ENCODE measurements at places on chromosomes 2 and 18.

- DNase-seq, result no peak
Measured at GRCh38 chr2:2747797-2748301, 416.8 kb upstream of the MYT1L start.

DNA sequence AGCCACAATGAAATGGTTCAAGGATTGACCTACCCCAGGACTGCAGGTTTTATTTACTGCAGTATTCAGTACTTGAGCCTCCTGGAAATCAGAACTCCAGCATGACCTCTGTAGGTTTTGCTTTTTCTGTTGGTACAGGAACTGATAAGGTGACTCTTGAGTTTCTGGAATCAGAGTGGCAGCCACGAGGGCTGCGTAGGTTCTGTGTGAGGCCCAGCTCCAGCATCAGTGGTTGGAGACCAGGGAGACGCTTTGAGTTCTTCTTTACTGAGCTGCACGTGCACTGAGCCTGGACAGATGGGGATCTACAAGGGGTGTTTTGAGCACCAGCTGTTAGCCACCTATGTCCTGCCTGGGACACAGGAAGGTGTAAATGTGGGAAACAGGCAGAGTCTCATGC lies 222.7 kb upstream of the EPAS1 start:
- DNase-seq, result no peak

GRCh38 chr2:23505218-23505983 lies 120.4 kb downstream of the KLHL29 start:
- DNase-seq, result no peak

GRCh38 chr2:64323197-64323596 lies 130.8 kb upstream of the LGALSL start:
- no peak for DNase-seq

DNA sequence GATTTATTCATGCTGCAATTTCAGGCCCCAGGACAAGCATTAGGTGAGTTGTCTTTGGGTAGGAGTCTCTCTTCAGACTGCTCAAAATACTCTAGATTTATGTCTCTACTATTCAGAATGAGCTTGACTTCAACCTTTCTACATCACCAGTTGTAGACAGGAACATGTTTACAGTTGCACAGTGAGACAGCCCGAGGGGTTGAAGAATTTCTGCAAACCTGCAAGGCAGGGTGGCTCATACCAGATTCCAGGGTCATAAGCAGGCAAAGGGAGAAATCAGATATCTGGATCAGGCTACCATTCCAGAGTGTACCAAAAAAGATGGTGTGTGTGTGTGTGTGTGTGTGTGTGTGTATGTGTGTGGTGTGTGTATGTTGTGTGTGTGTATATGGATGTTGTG lies 112.4 kb downstream of the SPP2 start:
- no peak for DNase-seq

DNA sequence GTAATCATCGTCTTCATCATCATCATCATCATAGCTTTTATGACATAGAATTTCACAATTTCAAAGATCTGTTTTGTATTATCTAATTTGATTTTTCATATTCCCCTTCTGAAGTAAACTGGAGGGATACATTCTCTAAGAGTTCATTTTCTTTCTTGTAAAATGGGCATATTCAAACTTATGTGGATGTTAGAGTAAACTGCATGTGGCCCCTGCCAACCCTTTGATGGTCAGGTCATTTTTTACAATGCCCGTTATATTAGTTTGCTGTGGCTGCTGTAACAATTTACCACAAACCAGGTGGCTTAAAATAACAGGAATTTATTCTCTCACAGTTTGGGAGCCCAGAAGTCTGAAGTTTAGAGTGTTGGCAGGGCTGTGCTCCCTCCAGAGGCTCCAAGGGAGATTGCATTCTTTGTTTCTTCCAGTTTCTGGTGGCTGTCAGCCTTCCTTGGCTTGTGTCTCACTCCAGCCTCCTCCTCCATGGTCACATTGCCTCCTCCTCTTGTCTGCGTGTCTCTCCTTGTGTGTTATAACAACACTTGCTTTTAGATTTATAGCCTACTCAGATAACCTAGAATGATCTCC lies 127.5 kb upstream of the MMADHC start:
- DNase-seq, result peak; percentile 14

DNA sequence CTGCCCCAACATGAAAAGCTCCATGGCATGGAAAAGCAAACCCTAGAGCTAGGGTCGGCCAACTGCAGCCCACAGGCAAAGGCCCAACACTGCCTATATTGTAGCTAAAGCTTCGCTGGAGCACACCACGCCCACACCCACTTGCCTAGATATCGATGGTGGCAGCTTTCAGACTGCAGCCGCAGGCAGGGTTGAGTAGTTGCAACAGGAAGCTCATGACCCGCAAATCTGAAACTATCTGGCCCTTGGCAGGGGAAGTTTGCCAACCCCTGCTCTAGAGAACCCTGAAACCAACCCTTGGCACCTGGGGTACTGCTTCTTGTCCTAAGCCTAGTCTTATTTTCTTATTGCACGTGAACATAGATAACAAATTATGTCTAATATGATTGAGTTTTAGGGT lies 250.0 kb downstream of the SOX11 start:
- DNase-seq, result no peak

GRCh38 chr2:180944372-180944771 lies 36.0 kb upstream of the UBE2E3 start:
- DNase-seq, result no peak

GRCh38 chr2:201139836-201140604 lies 24.1 kb downstream of the CFLAR start:
- DNase-seq, result no peak

- DNase-seq, result no peak
Measured at GRCh38 chr18:36450264-36450663, 152.8 kb downstream of the FHOD3 start.

GRCh38 chr18:77262643-77263465 lies 13.2 kb downstream of the GALR1 start:
- DNase-seq, result no peak

- DNase-seq, result peak; percentile 36
Measured at GRCh38 chr2:155815851-155816250, 516.7 kb downstream of the NR4A2 start.

DNA sequence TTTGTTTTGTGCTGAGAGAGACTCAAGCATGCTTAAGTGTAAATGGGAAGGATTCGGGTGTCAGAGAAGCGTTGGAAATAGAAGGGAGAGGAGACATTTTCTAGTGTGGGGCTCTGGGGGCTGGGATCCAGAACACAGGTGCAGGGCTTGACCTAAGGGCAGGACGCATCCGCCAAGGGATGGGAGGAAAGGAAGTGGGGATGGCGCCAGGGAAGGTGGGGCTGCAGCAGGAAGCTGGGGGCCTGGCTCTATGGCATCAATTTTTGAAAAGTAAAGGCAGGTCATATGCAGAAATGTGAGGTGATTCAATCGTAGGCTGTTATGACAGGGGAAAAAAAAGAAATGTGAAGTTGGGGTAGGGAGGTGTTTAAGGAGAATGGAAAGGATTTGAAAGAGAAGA lies 143.2 kb upstream of the SERTAD2 start:
- no peak for DNase-seq

DNA sequence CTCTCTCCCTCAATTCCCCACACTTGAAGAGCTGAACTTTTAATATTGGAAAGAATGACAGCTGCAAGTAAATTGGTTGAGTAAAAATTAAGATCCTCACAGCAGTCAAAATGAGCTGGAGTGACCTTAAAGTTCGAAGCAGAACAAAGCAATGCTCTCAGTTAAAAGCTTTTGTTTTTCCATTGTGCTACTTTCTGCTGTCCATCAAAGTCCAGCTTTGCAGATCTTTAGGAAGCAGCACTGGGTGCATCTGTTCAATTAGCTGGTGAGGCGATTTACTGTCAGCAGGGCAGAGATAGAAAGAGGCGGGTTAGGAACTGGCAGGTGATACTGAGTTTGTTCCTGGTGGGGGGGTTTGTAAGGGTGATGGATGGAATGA lies 834.8 kb downstream of the CPS1 start:
- no peak for DNase-seq

DNA sequence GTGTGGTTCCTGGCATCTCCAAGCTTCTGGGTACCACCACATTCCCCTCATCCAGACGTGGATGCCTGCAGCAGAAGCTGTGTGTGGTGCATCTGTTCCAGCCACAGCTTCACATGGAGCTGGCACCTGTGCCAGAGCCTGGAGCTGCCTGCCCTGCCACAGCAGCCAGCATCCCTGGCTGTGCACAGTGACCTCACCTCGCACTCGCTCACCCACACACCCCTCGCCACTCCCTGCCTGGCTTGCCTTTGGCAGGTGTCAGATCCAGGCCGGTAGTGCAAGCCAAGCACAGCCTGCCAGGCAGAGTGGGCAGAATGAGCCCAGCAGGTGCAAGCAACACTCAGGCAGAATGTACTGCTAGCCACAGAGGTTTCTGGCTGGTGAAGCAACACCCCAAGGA lies 59.9 kb upstream of the DYNC1I2 start:
- no peak for DNase-seq

DNA sequence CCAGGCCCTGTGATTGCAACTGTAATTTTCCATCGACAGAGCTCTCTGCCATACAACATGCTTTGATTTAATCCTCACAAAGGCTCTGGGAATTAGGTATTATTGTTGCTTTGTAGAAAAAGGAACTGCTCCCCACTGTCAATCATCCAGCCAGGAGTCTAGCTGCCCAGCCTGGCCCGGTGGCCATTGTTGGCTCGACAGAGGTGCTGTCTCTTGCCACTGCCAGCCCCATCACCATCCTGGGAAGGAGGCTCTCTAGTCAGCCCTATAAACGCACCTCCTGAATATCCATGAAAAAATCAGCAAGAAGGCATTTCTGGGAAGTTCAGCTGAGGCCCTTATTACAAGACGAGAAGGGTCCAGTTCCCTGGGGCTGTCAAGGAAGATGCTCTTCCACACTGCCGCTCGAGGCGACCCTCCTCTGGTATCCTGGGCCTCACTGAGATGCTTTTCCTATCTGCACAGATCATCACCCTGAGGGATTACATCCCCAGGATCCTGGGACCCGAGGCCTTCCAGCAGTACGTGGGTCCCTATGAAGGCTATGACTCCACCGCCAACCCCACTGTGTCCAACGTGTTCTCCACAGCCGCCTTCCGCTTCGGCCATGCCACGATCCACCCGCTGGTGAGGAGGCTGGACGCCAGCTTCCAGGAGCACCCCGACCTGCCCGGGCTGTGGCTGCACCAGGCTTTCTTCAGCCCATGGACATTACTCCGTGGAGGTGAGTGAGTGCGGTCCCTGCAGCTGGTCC lies 71.0 kb downstream of the TPO start:
- DNase-seq, result no peak

DNA sequence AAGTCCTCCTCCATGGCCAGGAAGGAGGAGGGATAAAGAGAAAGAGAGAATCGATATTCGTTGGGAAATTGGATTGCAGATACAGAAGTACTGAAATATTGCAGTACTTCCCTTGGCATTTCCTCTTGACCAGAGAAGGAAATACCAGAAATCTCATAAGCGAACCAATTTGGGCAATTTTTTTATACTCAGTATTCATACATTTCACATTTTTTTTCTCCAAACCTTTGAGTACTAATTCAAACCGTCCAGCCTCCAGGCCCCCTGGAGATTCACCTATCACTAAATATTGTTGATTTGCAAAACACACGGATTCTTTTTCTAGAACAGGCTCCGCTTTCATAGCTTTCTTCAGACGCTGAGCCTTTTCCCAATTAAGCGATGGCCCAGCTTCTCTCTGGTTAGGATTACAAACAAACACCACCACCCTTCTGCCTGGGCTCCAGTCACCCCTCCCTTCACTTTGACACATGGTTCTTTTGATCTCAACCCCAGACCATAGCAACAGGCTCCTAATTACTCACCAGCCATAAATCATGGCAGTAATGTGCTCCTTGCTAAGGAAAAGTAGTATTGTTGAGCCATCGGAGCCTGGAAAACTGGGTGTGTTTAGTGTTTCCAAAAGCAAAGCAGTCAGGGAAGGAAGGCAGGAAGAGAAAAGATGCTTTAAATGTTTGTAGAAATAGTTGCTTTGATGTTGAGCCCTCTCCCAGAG lies 138.4 kb upstream of the CCDC68 start:
- no peak for DNase-seq

DNA sequence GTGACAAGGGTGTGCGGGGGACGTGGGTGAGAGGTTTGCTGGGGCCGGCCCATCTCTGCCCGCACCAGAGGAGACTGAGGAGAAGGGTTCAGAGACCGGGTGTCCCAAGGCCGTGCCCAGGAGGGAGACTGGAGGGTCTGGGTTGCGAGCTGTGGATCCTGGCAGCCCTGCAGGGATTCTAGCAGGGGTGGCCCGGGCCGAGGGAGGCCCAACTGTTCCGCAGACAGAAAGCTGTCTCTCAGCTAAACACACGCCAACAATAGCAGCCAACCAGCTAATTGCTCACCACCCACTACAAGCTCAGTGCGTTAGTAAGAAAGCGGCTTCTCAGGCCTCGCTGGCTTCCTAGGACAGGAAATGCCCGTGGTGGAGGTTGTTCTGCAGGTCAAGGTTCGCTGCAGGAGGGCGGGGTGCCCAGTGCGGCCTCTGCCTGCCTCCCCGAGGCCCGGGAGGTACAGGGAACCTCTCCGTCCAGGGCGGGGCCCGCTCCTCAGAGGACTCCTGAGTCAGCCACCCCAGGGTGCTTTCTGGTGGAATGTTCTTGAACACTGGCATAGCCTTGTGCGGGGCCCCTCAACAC lies 282.0 kb upstream of the PXDN start:
- DNase-seq, result no peak

DNA sequence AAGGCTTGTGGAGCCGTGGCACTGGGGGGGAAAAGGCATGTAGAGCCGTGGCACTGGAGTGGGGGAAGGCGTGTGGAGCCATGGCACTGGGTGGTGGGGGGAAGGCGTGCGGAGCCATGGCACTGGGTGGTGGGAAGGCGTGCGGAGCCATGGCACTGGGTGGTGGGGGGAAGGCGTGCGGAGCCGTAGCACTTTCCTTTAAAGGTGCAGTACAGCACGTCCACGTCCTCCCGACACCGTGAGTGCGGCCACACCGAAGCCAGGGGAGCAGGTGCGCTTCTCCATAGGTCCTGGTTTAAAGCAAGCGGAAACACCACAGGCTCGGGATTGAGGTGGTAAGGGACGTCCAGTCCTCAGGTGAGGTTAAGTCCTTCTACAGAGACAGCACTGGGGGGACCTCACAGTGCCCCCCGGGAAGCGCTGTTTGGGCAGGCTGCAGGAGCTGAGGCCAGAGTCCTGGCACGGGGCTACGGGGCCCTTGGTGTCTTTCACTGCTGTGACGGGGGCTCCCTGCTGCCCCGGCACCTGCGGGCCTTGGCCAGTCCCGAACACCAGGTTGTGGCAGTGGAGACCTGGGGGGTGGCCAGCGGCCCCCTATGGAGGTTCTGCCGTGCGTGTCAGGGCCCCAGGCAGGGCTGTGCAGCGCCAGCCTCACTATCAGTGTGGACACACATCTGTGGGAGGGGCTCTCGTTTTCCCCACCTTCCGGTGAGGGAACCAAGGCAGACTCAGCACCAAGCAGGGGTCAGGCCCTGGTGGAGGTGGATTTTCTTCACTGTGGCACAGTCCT lies 93.0 kb upstream of the CTDP1 start:
- DNase-seq, result no peak

- DNase-seq, result peak; percentile 25
Measured at GRCh38 chr2:234496835-234497593, at the start of gene ARL4C. ARL4C (minus strand) TSS chr2:234497081; CDS start chr2:234496586, 495 bp downstream.

DNA sequence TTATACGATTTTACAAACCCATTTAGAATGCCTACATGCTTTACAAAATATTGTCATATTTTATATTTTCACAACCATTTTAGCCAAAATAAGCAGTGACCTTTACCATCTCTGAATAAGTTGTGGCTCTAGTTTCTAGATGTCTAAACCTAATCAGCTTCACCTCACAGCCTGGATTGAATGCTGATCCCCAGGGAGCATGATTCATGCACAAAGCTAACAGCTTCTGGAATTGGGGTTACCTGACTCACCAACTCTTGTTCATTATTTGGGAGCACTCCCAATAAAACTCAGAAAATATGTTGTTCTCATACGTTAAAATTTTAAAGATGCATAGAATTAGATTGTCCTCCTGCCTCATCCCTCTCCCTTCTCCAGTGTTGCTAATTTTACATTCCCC lies 611.7 kb upstream of the NETO1 start:
- DNase-seq, result no peak
